ENCODE measurements at places on chromosomes 4 and X.

DNA sequence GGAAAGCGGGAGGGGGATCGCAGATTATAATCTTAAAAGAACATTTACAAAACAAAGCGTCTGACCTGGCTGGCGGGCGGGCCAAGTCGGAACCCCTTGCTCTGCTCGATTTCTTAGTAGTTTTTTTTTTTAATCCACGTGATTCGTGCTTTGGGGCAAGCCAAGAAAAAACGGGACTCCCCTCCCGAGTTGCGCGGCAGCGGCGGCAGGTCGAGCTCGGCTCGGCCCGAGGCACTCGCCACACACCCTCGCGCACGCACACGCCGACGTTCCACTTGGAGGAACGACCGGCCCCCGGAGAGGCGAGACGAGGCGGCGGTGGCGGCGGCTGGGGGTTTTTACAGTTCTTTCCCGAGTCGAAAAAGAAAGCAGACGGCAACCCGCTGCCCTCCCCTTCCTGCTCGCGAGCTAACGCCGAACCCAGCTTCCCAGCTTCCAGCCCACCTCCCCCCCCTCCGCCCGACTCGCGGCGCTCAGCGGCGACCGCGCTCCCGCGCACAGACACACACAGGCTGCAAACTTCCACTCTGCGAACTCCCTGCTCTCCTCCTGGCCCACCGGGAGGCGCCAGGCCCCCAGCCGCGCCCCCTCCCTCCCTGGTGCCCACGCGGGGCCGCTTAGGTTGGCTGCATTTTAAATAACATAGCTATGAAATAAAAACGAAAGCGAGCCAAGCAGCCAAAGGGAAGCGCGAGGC lies 1.2 kb downstream of the BCOR start:
- no peak for DNase-seq

DNA sequence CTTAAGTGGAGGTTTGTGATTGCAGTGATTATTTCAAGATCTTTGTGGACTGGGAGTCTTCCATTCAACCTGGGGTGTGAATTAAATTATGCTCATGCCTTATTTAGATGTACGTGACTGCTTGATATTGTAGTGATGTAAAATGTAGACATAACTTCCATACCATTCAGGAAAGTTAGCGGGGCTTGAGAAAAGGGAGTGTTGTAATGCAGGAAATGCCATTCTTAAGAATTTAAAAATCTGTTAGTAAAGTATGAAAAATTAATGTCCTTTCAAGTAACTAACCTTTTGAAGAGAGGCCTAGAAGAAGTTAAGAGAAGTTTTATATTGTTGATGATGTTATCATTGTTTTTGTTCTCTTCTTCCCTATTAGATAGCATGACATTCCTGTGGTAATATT lies 318.2 kb downstream of the CCSER1 start:
- no peak for DNase-seq

DNA sequence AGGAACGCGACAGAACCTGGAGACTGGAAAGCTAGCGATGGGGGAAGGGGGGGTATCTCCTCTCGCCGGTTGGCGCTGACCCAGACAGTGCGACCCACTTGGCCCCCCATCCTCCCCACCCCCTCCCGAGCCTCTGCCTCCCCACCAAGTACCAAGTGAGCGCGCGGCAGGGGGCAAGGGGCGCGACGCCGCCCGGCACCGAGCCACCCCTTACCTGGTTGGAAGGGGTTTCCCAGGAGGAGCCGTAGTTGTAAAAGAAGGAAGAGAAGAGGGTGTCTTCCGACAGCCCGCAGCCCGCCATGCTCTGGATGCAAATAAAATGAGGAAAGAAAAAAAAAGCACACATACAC lies 112.2 kb downstream of the DHX15 start:
- DNase-seq = no peak

- no peak for DNase-seq
Measured at GRCh38 chrX:147910607-147911006, 1.1 kb upstream of the FMR1 start.

All from urothelium cell line (cell line).